ENCODE measurements at places on chromosomes 13 and 19. TPM values are rescaled to one million over a fixed set of nuclear protein-coding genes. Genes with fewer than 3 reads are reported as not detected.

DNA sequence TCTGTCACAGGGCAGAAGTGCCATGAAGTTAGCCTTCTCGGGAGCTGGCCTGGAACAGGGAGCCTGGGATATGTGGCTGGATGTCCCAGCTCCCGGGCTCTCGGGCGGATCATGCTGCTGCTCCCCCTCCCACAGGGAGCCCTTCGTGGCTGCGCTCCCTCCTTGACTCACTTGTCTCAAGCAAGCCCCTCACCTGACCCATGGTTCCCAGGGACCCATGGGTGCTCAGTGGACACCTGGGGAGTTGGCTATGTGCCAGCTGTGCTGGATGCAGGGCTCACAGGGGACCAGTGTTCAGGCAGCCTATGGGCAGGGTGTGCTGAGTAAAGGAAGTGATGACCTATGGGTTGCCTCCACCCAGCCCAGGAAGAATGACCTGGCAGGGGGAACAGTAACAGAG is 213.1 kb upstream of the SGCG start:
- no peak for DNase-seq

- DNase-seq = no peak
These were observed 140.3 kb downstream of the DCT start for GRCh38 chr13:94339116-94339687.

Gene PSG6
- not detected for total RNA-seq

Gene ZNF552
- total RNA-seq = 4.3 TPM

DNA sequence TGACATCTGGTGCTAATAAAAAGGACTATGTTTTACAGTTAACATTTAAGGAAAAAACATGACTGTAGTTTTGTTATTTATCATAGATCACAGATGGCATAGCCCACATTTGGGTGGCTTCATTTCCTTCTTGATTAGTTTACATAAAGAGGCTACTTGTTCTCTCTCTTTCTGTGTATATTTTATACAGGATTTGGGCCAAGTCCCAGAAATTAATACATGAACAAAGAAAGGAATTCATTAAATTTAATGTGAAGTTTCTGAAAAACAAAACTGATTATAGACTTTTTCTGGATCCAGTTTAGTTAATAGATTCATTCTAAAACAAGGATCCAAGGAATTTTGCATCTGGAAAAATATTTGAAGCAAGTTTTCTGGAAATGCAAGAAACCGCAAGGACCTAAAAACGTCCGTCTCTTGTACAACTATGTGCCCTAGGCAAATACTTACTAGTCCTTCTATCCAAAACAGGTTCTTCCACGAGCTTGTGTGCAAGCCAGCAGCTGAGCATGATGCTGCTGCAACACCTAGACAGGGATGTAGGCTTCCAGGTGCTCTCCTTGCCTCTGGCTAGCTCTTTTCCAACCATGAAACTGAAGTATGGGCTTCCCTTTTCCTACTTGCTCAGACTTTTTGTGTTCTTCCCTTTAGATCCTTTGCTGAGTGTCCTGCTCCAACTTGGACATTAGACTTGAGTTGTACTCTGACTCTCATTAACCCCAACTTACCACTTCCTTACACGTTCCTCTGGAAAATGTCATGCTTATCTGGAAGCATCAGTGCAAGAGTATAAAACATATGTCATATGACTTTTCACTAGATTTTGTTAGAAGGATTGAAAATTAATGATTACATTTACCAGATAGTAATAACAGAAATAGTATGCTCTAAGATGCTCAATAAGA is 161.5 kb upstream of the STARD13 start:
- DNase-seq = no peak

DNA sequence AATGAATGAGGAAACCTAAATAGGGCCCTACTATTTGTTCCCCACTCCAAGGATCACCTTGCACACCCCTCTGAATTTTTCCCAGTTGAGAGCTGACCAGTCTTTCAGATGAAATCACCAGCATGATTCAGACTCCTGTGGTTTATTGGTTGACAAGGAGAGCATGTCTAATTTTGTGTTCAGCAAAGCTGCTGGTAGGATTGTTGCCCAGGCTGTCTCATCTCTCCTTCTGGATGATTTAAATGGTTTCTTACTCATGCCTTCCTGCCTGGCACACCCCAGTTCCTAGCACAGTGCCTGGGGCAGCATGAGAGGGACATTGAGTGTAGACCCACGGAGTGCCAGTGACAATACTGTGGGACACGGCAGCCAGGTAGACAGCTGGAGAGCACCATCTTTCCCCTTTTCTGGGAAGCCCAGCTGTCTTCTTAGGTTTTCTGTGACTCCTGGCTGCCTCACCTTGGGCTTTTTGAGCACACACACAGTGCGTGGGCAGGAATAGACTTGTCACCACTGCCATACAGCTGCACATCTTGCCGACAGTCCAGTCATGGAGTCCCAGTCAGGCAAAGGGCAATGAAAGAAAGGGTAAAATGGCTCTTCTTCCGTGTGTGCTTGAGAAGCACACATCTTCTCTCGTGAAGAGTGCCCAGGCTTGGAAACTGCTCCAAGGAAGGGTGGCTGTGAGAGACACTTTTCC is 12.3 kb downstream of the FGF9 start:
- DNase-seq = peak; percentile 14

Gene RAB20
- 1.6 TPM for total RNA-seq

GRCh38 chr19:19170053-19170872 is at the start of gene MEF2B:
Gene MEF2B (minus strand): TSS chr19:19170263. CDS start chr19:19150735, 19,528 bp downstream.
- peak; percentile 35 for DNase-seq

- no peak for DNase-seq
These were observed 15.8 kb downstream of the MRPS31 start for GRCh38 chr13:40755082-40755700.

DNA sequence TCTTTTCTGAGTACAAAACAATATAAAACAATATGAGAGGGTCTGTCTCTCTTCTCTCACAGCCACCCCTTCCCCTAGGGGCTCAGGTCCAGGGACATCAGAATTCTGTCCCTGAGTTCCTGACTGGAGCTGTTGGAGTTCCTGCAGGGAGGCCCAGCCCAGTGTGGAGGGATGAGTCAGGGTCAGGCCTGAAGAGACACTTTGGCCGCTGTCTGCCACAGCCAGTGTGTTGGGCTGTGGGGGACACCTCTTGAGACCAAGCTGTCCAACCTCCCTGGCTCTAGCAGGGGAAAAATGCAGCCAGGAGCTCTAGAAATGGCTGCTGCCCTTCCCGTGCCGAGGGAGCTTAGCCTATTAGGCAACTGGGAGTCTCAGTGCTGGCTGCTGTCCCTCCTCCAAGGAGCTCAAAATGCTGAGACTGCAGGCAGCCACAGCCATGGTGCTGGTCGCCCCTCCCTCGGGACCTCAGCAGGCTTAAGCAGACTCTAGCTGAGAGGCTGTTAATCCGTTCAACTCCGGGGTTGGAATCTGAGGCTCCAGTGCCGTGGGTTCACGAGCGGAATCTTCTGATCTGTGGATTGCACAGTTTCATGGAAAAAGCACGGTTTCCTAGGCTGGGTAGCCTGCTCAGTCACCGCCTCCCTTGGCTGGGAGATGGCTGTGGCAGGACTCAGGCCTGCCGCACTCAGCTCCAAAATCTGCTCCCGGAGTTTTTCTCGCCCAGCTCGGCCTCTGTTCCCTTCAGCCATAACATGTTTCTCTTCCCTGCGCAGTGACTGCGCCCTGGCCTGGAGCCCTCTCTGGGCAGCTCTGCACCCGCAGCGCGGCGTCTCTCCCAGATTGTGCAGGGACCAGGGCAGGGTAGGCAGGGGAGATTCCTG is 3.8 kb upstream of the ZNF626 start:
- peak; percentile 10 for DNase-seq

Gene ARHGEF18
- total RNA-seq = 21.2 TPM

Gene TSKS
- total RNA-seq = 0.57 TPM

DNA sequence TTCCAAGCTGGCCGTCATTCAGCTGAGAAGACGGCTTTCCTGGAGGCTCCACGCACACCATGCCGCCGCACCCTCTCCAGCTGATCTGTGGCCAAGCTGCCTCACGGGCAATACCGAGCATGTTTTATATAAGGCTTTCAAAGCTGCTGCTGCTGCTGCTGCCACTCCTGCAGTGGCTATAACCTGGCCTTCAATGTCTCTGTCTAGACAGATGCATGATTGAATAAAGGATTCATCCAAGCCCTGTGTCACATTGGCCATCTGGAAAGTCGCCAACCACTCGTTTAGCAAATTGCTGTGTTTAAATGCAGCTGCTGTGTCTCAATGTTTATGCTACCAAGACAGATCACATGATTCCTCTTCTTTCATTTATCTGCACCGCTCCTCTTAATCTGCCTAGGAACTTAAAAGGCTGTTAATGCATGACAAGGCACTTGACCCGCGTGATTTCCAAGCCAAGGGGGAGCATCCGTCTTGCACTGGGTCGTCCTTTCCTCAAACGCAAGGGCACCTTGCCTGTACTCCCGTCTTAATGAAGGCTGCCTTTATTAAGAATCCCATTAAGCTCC is 114.3 kb downstream of the TEX26 start:
- DNase-seq = peak; percentile 22

DNA sequence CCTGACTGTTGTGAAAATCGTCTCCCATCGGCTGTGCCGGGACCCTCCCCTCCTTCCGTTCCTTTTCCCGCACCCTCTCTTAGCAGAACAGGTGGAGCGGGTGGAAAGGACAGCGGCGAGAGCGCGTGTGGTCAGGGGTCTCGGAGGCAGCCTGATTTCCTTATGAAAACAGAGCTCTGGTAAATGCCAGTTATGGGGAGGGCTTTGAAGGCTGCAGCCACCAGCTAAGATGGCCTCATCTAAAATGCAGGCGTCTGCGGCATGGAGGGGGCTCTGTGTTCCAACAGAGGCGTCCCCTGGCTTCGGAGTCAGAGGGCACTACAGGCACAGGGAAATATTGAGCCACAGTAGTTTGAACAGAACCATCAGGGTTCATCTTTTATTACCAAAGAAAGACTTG is 93.8 kb upstream of the SOX1 start:
- DNase-seq = no peak

DNA sequence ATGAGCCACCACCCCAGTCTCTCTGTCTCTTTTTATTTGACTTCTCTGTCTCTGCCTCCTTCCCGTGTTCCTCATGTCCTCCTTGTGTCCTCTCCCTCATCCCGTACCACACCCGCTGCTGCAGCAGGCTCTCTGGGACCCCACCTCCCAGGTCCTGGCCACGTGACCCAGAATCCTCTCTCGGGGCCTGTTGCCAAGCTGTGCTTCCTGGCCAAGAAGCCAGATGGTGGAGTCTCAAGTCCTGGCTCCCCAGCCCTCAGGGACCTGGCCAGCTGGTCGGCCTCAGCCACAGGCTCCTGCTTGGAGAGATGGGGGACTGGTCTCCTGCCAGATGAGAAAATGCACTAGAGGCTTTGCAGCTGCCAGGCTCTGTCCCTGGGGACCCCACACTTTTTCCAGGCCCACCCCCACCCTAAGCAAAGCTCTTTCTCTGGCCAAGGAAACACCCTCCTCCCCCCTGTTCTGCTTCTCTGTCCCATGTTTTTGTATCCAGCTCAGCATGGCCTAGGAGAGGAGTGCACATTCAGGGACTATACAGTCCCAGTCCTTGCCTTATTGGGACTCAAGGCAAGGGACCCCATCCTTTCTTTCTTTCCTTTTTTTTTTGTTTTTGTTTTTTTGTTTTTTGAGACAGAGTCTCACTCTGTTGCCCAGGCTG is 34.3 kb upstream of the SHKBP1 start:
- DNase-seq = peak; percentile 93

- DNase-seq = peak; percentile 97
These were observed 20.7 kb downstream of the GARRE1 start for GRCh38 chr19:34274827-34275625.

- DNase-seq = no peak
These were observed 157.9 kb upstream of the FREM2 start for GRCh38 chr13:38528986-38529385.

Gene ERICH6B
- not detected for total RNA-seq

DNA sequence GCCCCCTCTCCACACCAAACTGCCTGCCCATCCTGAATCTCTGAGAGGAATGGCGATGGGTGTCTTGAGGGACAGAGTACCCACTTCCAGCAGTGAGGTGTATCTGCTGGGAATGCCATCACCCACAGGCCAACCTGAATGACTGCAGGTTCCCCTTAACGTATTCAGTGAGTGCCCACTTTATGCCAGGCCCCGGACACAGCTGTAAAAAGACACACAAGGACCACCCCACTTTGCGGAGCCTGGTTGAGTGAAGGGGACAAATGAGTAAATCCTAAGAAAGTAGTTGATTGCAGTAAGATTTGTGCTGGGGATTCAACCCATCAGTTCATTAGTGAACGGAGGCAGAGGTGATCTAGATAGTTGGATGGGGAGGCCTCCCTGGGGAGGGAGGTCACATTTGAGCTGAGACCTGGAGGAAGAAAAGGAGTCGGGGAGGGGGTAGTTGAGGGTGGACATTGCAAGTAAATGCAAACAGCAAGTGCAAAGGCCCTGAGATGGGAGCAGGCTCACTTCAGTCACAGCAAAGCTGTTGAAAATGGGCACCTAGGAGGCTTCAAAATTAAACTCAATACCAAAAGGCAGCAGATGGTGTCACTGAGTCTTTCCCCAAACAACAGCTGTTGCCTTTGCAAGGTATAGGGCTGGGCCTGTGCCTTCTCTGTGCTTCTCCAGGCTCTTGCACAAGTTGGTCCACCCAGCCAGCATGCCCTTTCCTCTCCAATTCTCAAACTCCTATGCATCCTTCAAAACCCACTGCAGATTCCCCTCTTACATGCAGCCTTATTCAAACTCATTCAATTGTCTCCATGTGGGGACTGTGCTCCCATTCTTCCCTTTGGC is 4.3 kb downstream of the GDF15 start:
- DNase-seq = peak; percentile 71

- DNase-seq = no peak
These were observed 27.4 kb upstream of the DCLK1 start for GRCh38 chr13:36158611-36159010.

Gene FBXO27
- 7.2 TPM for total RNA-seq

- no peak for DNase-seq
These were observed 9.5 kb upstream of the PLEKHF1 start for GRCh38 chr19:29655648-29656335.

- DNase-seq = no peak
These were observed 500 bp upstream of the JUNB start for GRCh38 chr19:12790628-12791344.

DNA sequence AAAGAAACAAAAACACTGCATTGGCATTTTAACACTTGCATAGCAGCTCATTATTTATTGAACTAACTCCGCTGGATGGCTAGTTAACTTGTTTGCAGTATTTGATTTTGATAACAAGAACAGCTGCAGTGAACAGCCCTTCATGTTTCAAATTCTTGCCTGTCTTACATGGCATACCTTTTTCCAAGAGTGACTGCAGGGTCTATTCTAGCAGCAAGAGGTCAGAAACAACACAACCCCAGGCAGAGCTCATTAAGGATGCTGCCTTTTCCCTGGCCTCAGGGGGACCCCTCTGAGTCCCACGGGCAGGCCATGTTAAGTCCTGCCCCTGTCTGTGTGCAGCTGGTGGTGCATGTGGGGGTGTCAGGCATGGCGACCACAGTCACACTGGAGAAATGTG is 16.6 kb downstream of the PGPEP1 start:
- no peak for DNase-seq

Gene MADCAM1
- total RNA-seq = 0.16 TPM

Measured in fibroblast of the aortic adventitia (primary cell).